ENCODE measurements at places on chromosomes 4 and X. TPM values are rescaled to one million over a fixed set of nuclear protein-coding genes. Genes with fewer than 3 reads are reported as not detected.

The ARHGAP6 gene
- 15.1 TPM for total RNA-seq

The TAF7L gene
- total RNA-seq = not detected

The TEX13B gene
- not detected for total RNA-seq

The TEX11 gene
- total RNA-seq = not detected

The DACH2 gene
- total RNA-seq = 0.13 TPM

The NAP1L5 gene
- 9.5 TPM for total RNA-seq

The NHSL2 gene
- total RNA-seq = 28.8 TPM

The SMARCA5 gene
- total RNA-seq = 43.3 TPM

The STPG2 gene
- 0.33 TPM for total RNA-seq

The RAB40A gene
- 1.3 TPM for total RNA-seq

The CCDC149 gene
- total RNA-seq = 43.4 TPM

The MAGIX gene
- total RNA-seq = 2.7 TPM

The TXK gene
- total RNA-seq = 2.3 TPM

The XAGE1A gene
- total RNA-seq = not detected

GRCh38 chr4:40388239-40388638 lies 53.1 kb downstream of the CHRNA9 start:
- no peak for DNase-seq

DNA sequence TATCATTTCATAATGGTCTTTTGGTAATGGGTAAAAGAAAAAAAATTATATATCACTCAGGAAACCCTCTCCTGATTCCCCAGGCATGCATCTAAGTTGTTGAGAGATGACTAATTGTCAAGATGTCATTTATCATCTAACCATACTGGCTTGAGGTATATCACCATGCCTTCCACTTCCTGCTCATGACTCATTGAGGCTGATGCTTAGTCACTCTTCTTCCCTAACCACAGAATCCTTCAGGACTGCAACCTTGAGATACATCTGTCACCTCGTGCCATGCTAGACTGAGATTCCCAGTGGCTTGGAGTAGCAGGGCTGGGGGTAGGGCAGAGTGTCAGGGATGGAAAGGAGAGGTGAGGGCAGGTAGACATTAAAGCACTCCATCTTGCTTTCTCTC lies 782.5 kb upstream of the INTU start:
- DNase-seq = no peak

GRCh38 chr4:150238591-150238990 lies 160.3 kb downstream of the DCLK2 start:
- DNase-seq = no peak

DNA sequence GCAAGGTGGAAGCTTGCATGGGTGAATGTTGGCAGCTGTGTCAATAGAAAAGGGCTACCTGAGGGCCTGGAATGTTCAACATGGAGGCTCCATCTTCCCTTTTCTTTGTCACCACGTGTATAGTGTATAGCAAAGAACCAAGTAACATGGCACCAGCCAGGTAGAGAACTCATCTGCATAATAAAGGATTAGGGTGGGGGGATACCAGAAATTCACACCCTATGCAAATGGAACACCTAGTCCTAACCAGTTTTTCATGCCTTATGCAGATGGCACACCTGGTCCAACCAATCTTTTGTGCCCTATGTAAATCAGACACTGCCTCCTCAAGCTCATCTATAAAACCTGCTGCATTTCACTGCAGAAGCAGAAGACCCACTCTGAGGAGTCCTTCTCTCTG lies 169.6 kb upstream of the GLRA2 start:
- no peak for DNase-seq

DNA sequence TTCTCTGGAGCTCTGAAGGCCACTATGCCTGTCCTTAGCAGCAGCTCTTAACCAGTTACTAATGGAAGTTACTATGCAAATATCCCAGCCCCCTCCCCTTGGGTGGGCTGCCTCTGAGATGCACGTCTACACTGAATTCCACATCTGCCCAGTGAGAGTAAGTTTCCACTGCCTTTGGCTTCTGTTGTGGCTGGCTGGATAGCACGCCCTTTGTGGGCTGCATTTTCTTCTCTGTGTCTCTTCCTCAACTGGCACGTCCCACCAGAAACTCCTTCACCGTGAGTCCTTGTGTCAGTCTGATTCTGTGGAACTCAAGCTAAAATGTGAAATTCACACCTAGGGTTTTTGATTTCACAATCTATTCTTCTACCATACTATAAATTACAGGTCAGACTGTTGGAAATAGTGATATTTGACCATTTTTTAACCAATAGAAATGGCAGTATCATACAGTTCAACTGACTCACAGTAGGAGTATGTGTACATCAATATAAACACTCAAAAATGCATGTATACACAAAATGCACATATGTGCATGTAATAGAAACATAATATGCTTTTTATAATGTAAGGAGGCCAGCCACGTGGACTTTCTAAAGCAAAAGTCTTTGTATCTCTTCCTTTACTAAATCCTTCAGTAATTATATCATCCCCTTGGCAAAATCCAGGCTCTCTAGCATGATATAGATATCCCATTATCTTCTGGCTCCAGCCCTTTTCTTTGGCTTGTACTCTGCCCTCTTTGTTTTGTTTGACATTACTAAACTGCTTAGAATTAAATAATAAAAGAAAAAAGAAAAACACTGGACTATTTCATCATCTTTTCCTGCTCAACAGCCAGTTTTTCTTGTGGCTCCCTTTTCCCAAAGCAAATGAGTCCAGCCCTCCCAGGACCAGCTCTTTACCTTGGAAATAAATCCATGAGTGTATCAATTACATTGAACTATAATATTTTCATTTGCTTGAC lies 33.2 kb upstream of the LDB2 start:
- no peak for DNase-seq

DNA sequence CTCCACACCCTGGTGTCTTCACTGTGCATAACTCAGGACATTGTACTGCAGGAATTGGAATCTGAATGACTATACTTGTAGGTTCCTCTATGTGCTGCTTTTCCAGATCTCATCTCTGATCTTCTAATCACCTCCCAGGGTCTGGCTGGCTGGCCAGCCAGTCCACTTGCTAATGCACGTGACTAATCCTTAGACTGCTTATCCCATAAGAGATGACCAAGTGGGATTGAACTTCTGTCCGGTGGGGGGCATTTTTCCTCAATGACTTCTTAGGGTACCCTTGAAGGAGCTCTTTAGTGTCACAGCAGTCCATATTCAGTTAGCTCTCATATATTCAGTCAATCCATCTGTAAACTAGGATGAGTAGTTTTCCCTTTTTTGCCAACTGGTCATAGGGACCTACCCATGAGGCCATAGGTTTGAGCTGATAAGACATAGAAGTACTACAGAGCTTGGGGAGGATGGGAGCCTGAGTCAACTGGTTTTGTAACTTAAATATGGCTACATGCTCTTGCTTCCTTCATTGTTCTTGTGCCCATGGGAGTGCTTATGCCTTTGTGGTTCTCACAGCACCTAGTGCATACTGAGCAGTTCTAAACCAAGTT lies 71.9 kb upstream of the WDR1 start:
- DNase-seq = no peak

DNA sequence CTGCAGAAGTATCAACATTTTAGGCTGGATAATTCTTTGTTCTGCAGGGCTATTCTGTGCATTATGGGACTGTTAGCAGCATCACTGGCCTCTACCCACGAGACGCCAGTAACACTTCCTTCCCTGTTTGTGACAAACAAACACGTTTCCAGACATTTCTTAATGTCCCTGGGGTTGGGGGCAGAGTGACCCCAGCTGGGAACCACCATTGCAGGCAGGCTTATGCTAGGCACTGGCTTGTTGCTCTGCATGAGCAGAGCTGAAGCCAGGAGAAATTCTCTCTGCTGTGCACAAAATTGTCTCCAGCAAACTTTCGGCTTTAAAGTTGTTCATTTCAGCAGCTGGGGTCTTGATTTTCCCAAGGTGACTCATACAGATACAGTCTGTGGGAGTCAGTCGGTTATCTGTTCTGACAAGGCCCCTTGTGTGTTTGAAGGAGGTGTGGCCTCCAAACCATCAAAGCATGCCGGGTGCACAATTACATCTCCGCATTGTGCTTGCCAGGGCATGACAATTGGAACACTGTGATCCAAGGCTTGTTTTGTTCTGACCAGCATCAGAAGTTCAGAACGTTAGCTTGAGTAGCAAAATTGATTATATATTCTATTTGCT lies 156.4 kb upstream of the BOD1L1 start:
- no peak for DNase-seq

DNA sequence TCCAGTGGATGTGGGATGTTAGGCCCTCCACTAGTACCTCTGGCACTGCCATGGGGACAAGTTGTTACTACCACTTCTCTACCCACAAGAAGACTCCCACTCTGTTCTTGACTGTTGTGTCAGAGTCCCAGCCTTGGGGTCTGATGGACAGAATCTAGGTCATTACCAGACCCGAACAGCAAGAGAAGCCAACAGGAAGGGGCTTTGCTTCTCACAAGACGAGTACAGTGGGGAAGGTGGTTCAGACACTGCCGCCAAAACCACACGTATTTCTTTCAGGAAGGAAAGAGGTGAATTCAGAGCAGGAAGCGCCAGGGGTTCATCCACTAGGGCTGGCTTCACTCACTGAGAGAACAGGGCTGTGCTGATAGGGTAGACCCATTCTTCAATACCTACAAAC lies 161.3 kb upstream of the KIT start:
- no peak for DNase-seq

- DNase-seq = no peak
Measured at GRCh38 chr4:101337688-101338087, 9.6 kb downstream of the PPP3CA start.

DNA sequence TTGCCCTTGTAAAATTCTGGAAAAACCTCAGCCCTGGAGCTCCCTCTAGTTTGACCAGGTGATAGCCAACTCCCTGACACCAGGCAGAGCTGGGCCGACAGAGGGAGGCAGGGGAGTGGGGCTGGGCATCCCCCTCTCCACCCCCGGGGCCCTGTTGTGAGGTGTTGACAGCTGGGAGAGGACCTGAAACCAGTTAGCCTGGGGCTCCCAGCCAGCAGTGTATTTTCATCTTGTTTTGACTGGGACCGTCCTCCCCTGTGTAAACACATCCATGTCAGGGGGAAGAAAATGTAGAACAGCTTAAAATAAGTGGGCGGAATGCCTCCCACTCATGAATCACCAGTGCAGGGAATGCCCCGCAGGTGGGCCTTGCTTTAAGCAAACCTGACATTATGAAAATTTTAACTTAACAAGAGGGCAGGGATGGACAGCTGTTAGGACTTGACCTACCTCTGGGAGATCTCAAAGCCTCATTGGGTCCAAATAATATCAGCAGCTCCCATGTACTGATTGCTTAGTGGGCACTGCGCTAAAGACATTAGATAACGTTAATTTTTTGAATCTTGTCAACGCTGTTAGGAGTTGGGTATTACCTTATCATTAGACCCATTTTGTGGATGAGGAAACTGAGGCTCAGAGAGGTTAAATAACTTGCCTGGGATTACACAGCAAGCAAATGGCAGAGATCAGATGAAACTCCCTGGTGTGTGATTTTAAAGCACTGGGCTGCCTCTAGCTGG lies 45.9 kb downstream of the TSC22D3 start:
- DNase-seq = no peak

DNA sequence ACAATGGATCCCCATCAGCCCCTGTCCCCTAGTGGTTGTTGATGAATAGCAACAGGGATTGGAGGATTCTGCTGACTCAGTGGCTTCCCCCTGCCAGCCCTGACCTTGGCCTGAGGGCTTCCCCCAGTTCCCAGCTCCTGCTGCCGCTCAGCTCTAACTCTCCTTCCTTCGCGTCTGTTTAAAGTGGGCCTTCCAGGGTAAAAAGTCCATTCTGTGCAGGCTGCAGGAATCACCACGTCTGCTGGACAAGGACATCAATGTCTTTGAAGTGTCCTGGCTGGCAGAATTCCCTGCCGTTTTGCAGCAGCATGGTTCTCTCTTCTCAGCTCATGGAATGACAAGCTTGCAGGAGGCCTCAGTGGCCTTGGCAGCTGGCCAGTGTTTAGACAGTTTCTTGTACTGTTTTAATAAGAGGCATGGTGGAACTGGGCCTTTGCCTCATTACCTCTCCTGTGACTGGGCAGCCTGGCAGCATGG lies 152.5 kb upstream of the STX18 start:
- no peak for DNase-seq

DNA sequence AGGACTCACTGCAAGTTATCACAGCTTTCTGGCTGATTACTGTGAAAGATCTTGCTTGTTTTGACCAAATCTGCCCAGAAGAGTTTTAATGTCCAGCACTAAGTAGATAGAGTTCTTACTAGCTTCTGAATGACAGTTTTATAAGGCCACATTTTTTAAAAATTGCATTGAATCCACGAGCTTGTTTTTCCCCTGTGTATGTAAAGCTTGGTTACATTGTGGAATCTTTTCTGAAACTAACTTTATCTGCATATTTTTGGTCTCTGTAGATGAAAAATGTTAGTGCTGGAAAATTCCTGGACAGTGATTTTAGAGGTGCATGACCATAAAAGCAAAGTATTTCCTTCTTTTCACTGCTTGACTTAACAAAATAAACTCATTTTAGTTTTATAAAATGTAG lies 650.3 kb upstream of the FAM241A start:
- no peak for DNase-seq

DNA sequence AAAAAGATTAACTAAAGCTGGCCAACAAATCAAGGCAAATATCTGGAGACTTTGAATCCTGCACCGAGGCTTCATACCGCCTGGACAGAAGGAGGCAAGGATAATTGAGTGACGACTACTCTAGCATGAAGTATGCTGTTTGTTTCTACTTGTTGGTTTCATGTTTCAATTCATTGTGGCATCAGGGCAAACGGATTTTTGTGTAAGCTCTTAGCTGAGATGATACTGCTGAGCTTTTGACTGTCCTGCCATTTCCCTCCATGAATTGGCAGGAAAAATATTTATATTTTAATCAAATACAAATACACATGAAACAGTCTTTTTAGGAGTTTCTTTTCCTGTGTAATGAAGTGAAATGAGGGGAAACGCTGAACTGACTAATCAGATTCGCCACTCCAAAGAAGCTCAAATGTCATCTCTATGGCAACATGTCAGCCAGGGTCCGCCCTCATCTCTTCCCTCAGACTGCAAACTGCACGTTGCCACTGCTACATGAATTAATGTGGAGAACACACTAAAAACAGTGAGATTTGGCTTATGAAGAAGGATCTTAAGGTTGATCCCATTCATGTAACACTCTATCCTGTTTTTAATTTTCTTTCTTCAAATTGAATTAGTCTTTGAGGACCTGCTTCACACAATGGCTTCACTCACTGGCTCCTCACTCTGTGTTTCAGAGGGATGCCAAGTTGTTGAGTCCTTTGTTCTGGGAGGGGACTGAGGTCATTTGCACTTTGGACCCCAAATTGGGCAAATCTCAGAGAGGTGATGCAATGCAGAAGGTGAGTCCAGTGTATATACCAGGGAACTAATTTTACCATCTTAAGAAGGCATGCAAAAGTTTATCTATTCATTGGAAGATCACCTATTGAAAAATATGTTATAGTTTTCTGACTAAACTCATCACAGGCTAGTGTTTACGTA lies 149.6 kb upstream of the MID1 start:
- DNase-seq = no peak

Measured in aorta (tissue), 5 donors.